Muscle of arm (tissue), 14 donors: ENCODE measurements at places on chromosomes 3 and 15. TPM values are rescaled to one million over a fixed set of nuclear protein-coding genes. Genes with fewer than 3 reads are reported as not detected.

SEMA3B gene
- not detected for polyA plus RNA-seq

TMC3 gene
- polyA plus RNA-seq, result not detected

GRCh38 chr3:90145094-90145860 lies 1037.9 kb downstream of the EPHA3 start:
- peak; percentile 52 for DNase-seq

CPEB1 gene
- polyA plus RNA-seq, result 0.82 TPM

GRCh38 chr3:111971533-111972130 lies 7.2 kb upstream of the ABHD10 start:
- no peak for DNase-seq

- DNase-seq, result peak; percentile 95
These were observed 4.6 kb downstream of the SNUPN start for GRCh38 chr15:75620841-75621391.

GRCh38 chr3:146470425-146470990 lies 1.1 kb upstream of the PLSCR2 start:
- DNase-seq, result no peak

PAQR5 gene
- polyA plus RNA-seq, result 0.60 TPM

- DNase-seq, result no peak
These were observed 148.7 kb upstream of the TGFBR2 start for GRCh38 chr3:30457726-30458125.

- peak; percentile 45 for DNase-seq
These were observed 27.8 kb upstream of the ITPKA start for GRCh38 chr15:41465822-41466421.

A4GNT gene
- polyA plus RNA-seq, result not detected

GRCh38 chr3:21672303-21672702 lies 78.7 kb downstream of the ZNF385D start:
- DNase-seq, result no peak

GRCh38 chr15:58525991-58526421 lies 94.2 kb downstream of the LIPC start:
- DNase-seq, result no peak

DNA sequence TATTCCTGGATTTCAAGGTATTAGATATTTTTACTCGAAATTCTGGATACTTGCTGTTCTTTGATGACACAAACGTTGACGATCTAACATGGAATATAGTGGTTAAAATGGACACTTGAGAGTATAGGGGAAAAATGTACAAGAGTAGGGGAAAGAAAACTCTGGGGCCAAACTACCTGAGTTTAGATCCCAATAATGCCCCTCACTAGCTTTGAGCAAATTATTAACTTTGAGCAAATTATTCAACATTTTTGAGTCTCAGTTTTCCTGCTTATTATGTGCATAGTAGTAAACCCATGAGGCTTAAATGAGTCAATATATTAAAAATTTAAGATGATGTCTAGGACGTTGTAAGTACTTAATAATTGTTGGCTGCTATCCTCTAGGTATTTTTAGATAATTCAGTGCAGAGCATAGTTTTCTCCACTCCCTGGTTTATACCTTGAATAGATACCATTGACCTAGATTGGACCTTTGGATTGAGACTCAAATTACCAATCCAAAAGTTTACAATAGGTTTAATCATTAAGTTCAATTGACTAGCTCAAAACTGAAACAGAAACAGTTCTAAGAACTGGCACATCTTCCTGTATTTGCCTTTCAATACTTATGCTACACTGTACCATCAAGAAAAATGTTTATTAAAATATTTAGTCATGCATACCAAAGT lies 4.5 kb downstream of the ADGRG7 start:
- DNase-seq, result no peak

GRCh38 chr3:197356275-197356674 lies 57.9 kb upstream of the DLG1 start:
- no peak for DNase-seq

DNA sequence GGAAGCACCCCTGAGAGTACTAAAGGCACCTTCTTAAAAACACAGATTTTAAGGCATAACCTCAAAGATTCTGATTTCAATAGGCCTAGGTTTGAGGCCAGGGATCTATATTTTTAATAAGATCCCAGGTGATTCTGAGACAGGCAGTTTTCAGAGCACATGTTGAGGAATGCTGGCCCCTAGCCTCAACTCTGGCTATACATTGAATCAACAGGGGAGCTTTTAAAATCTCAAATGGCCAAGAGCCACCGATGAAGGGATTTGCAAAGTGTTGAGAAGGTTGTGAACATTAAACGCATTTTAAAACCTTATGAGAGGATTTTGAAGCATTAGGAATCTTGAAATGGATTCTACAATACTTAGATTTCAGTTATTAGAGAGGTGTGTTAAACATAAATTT lies 268.8 kb upstream of the ARHGEF26 start:
- DNase-seq, result no peak

DNA sequence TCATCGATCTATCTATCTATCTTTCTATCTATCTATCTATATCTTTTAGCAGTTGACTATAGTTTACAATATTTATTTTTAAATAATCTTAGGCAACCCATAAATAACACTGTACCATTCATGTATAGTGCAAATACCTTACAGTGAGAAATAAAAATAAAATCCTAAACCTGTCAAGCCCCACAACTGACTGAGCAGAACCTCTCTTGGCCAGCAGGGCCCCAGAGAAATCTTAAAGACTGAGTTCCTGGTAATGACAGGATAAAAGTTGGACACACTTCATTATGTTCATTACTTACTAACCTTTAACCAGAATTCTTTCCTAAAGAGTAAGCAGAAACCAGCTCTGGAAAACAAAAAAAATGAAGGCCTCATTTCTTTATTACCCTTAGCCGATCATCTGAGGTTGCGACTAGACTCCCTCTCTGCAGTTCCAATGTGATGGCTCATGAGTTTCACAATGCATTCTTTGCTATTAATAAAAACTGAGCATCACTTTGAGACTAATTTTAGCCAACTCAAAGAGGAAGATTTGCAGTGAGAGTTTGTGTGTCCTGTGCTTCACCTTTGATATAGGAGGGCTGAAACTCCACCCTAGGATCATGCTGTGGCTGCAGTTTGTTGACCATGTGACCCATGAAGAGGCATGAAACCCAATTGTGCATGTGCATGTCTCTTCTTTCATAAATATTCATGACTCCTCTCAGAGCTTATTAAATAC lies 1072.0 kb downstream of the NSUN3 start:
- no peak for DNase-seq

DNA sequence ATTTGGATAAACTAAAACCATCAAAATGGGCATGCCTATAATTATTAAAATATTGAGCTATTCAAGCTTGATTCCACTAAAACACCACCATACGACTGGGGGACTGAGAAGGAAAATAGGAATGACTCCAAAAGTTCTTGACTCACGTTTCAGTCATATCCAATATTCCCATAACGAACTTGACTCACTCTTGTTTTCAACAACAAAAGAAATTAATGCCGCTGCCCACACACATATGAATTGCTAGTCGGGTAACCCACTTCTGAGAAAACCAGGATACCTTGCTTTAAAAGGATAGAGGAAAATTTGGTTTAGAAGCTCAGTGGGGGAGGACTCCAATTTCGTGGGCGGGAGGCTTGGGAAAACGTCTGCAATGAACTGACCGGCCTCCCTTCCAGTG lies 5.2 kb downstream of the HTR3C start:
- no peak for DNase-seq
